ENCODE measurements at places on chromosomes 6 and 20.

DNA sequence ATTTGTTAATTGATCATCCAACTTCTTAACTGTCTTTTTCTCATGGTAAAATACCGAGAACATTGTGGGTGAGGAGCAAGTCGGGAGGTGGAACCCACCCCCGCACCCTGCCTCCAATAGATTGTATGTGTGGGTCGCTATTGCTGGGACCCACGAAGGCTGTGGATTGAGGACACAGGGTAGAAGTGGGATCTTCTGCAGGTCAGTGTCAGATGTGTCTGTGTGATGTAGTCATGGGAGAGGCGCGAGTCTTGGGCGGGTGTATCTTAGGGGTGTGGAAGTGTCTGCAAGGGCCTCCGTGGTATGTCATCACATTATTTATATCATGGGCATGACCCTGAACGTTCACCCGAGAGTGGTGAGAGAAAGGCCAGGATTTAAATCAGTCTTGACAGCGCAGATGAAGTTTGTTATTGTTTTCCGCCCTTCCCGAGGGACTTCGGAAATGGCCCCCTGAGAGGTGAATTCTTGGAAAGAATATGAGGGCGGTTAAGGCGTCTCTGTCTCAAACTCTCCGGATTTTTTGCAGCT, 472 bp upstream of the PAQR8 start:
- peak; percentile 15 for DNase-seq

DNA sequence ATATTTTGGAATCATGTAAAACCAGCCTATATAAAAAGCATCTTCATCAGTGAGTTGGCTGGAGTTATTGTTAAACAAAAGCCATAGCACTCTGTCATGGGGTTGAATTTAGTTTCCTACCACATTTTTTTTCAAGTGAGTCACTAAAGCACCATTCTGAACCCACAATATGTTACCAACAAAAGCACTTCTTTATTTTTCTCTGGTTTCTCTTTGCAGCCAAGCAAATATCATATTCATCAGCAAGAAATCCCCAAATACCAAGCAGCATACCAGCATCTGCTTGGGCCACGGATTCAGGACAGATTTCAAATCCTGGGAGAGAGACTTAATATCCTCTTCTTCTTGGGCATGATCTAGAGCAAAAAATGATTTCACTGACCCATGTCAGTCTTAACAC, 441.4 kb downstream of the BCKDHB start:
- DNase-seq, result no peak

DNA sequence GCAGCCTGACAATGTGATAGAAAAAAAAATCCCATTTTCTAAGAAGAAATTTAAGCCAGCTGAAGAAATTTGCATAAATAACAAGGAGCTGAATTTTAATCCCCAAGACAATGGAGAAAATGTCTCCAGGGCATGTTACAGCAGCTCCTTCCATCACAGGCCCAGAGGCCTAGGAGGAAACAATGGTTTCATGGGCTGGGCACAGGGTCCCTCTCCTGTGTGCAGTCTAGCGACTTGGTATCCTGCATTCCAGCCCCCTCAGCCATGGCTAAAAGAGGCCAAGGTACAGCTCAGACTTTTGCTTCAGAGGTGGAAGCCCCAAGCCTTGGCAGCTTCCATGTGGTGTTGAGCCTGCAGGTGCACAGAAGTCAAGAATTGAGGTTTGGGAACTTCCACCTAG, 73.1 kb downstream of the C6orf118 start:
- no peak for DNase-seq

DNA sequence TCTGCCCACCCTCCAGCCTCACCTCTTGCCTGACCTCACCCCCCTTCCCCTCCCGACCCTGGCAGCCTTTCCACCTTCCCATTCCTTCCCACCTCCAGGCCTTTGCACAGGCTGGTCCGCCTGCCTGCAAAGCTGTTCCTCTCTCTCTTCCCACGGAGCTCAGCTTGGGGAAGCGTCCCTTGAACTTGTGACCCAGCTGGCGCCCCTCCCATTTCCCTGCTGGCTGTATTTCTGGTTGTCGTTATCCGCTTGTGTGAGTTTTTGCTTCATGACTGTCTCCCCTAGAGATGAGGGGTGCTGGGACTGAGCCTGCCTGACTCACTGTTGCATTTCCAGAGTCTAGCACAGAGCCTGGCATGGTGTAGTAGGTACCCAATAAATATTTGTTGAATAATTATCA, 32.5 kb downstream of the VSTM2L start:
- no peak for DNase-seq

GRCh38 chr6:135411339-135411738, 86.2 kb downstream of the AHI1 start:
- no peak for DNase-seq

- DNase-seq, result no peak
These were observed 20.0 kb upstream of the VNN1 start for GRCh38 chr6:132733814-132734213.

DNA sequence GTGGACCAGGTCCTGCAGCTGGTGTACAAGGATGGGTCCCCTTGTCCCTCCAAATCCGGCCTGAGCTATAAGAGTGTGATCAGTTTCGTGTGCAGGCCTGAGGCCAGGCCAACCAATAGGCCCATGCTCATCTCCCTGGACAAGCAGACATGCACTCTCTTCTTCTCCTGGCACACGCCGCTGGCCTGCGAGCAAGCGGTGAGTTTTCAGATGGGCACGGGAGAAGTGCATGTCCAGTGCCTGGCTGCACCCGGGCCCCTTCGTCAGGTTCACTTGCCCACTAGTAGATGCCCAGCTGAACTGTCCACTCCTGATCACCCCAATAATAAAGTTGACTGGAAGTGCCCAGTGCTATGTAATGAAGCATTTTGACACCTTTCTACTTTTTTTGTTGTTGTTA, 48.3 kb upstream of the SLC22A1 start:
- no peak for DNase-seq

- no peak for DNase-seq
These were observed 1104.2 kb upstream of the CITED2 start for GRCh38 chr6:140478631-140479030.

DNA sequence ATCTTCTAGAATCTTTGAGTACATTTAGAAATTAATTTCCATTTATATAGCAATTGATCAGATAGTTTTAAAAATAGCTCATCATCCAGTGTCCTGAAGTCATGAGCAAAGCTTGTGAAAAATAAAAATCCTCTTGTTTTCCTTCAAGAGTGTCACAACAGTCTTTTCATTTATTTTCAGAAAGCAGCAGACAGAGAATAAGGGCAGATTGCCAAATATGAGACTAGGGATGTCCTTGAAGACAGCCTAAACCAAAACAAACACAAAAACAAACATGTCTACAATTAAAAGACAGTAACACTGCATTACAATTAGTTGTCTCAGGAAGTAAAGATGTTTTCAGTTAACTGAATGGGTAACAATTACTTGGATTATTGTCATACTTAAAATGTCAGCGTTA, 682.8 kb downstream of the TFAP2A start:
- DNase-seq, result no peak

GRCh38 chr20:46688151-46689081, 828 bp downstream of the TP53RK start:
- no peak for DNase-seq

- DNase-seq, result no peak
These were observed 996.5 kb downstream of the GRIK2 start for GRCh38 chr6:102389994-102390393.

GRCh38 chr6:87671555-87672029, 30.4 kb downstream of the AKIRIN2 start:
- DNase-seq, result no peak

DNA sequence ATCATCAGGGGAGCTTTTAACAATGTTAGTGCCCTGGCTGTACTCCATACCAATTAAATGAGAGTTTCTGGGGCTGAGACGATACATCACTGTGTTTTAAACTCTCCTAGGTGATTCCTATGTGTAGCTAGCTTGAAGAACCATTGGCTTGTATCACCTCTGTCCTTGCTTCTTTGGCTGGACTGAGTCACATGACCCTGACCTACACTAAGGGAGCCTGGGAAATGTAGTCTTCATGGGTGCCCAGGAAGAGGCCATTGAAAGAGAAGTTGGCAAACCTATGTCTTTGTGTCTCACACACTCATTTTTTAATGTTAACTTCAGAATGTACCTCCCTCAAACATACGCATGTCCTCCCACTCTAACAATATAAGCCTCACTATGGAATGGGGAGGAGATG, 506.6 kb downstream of the DHX35 start:
- DNase-seq, result no peak

DNA sequence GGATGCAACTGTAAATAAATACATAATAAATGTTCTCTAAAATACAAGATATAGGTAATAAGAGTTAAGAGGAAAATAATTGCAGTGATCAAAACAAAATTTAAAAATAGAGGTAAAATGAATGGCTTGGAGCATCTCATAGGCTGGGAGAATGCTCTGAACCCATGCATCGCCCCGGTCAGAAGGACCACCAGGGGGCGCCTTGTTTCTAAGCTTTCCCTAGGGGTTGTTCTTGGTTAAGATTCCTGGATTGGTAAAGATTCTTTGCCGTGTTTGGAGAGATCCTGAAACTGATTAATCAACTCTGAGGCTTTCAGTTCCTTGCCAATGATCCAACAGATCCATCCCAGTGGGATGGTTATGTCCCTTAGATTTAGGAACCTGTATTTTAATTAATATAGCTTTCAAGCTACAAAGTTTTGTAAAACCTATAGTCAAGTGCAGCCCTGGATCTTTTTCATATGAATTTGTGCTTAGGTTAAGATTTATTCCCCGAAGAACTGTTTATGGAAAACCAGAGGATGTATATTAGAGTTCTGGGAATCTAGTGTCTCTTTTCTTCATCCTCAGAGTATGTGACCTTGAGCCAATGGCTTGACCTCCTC, 45.3 kb upstream of the PRELID3B start:
- peak; percentile 74 for DNase-seq

DNA sequence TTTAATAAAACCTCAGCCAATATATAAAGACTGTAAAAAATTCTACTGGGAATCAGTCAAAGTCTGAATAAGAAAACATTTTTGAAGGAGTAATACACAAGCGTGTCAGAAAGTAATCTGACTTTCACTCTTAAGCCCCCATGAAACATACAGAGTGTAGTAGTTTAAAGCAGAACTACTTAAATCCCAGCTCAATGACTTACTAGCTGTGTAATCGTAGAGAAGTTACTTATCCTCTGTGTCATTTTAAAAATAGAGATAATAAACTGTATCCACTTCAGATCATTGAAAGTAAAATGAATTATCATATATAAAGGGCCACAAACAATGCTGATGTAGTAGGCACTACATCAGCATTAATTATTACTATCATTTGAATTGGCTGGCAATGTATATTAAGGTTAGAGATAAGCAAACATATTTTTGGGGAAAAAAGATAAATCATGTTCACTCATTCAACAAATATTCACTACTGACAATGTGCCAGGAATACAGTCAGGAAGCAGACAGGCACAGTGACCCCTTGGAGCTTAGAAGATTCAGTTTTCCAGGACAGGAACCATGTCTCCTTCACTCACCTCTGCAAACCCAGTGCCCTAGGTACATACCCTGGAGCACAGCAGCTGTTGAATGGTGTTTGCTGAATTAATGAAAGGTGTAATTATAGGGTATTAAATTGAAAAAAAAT, 14.4 kb downstream of the REPS1 start:
- DNase-seq, result no peak

DNA sequence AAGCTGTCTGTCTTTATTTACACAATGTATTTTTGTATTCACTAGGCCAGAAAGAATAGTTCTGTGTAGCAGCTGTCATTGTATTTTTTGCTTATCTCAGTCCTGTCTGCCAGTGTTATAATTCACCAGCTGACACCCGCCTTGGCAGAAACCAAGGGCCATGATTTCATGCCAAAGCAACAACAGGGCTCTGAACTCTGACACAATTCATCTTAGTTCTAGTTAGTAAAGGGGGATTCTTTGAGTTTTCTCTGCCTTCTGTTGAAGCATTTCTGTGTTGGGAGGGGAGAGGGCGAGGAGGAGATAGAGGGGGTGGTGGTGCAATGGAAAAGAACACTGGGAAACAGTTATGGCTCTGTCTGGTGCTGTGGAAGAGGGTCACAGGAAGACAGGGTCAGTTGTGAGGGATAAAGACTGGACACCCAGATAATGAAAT, 684.6 kb upstream of the MARCKS start:
- no peak for DNase-seq

DNA sequence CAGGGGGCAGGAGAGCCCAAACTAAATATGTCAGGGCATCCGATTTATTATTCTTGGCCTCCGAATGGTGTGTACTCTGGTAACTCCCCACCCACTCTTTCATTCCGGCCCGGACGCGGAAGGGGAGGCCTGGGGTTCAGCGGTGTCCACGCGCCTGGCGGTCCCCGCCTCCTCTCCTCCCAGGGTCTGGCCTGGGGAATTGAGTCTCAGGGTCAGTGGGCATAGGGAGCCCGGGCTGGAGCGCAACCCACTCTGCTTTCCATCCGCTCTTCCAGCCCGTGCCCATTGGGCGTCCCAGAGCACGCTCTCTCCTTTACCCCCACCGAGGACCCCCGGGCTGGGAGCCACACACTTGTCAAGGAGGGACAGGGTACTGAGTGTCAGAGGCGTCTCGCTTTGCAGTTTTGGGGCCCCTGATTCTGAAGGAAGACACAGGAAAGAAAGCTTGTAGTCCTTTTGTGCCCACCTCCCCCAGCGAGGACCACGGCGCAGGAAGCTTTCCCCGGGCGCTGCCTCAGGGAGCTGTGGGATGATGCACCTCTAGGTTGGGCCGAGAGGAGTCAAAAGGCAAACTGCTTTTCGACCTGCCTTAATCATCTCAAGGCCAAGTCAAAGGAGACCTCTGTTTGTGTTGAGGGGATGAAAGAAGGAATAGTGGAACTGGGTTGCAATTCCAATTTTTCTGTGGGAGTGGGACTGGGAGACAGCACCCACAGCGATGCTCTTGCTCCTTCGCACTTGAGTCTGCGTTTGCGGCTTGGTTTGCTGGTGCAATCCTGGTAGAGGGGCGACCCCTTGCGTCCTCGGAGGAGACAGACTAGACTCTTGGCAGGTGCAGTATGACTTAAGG, 2.5 kb downstream of the RSPO3 start:
- DNase-seq, result peak; percentile 82

- no peak for DNase-seq
These were observed 101.7 kb downstream of the F13A1 start for GRCh38 chr6:6218759-6219085.

DNA sequence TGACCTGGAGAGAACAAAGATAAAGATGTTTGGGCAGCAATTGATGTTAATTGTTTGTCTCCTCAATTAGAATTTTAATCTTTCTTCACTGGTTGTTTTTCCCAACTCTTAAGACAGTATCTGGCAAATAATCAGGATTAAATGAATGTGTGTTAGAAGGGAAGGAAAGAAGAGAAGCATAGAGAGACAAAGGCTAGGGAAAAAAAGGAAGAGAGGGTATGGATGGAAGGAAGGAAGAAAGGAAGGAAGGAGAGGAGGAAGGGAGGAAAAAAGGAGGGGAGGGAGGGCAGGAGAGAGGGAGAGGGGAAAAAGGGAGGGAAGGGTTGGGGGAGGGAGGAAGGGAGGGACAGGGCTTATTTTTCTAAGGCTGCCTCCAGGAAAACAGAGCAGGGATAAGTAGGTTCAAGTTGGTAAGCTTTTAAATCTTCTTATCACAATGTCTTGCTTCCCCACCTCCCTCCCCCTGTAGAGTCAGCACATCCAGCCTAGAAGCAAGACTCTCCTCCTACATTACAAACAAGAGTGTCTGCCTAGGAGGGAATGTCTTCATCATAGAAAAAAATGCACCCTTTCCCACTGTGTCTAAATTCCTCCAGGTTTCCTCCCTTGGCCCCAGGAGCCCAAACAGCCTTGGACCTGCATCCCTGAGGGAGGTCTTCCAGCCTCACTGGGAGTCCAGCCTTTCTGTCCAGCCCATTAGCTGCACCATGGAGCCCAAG, 447.8 kb upstream of the JARID2 start:
- DNase-seq, result no peak

All from HEK293T (cell line).